ENCODE measurements at places on chromosomes 11 and 22.

DNA sequence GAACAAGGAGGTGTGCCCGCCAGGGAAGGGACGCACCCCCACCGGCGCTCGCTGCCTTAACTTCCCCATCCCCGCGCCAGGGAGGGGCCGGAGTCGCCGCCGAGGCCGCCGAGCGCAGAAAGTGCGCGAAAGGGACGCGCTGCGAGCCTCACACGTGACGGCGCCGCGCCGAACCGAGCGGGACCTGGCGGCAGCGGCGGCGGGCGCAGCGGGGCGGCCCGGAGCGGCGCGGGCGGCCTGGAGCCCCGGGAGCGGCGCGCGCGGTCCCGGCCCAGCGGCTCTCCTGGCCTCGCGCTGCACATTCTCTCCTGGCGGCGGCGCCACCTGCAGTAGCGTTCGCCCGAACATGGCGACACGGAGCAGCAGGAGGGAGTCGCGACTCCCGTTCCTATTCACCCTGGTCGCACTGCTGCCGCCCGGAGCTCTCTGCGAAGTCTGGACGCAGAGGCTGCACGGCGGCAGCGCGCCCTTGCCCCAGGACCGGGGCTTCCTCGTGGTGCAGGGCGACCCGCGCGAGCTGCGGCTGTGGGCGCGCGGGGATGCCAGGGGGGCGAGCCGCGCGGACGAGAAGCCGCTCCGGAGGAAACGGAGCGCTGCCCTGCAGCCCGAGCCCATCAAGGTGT lies at the start of gene SORL1:
TSS of gene SORL1 (plus strand) at position 329 of the 623 bp plus-strand sequence. CDS start at position 347, 18 bp downstream.
- DNase-seq, result peak; percentile 61

DNA sequence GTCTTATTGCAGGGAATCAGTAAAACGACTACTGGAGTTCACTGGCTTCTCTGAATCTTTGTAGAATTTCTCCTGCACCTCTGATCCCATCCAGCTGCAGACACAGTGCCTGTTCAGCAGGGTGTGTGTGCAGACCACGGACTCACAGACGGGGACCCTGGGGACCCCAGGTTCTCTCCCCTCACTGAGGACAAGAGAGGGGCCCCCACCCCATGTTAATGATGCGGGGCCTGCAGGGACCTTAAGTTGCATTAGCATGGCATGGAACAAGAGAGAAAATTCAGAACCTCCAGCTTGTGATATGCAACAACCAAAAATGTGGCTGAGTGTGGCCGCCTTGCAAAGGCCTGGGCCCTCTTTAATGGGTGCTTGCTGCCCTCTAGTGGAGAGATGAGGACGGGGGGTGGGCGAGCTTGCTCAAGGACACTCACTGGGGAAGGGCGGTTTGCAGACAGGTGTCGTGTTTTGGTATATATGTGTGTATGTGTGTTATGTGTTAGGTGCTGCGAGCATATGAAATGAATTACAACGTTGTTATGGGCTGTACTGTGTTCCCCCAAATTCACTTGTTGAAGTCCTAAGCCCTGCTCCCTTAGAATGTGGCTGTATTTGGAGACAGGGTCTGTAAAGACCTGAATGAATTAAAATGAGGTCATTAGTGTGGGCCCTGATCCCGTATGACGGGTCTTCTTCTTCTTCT lies 84.4 kb upstream of the SEPTIN5 start:
- DNase-seq, result peak; percentile 80

DNA sequence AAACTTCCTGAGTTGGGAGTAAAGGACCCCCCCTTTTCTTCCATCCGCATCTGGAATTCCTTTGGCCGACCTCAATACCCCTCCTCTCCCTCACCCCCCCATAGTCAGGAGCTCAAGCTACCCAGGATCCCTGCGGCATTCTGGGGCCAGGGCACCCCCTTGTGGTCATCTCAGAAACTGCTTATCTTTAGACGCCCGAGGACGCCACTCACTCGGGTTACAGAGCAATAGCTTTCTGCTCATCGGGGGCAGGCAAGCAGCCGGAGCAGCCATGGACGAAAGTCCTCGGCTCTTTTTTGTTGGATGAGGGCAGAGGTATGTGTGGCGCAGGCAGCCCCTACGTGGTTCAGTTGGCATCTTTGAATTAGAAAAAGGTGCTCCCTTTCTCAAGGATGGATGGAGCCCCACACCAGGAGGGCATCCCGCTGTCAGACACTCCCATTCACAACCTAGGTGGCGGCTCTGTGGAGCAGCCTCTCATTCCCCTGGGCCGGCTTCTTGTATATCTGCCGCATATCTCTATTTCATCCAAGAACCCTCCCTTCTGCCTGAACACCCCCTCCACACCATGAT lies 2.3 kb downstream of the C1QTNF5 start:
- peak; percentile 61 for DNase-seq

DNA sequence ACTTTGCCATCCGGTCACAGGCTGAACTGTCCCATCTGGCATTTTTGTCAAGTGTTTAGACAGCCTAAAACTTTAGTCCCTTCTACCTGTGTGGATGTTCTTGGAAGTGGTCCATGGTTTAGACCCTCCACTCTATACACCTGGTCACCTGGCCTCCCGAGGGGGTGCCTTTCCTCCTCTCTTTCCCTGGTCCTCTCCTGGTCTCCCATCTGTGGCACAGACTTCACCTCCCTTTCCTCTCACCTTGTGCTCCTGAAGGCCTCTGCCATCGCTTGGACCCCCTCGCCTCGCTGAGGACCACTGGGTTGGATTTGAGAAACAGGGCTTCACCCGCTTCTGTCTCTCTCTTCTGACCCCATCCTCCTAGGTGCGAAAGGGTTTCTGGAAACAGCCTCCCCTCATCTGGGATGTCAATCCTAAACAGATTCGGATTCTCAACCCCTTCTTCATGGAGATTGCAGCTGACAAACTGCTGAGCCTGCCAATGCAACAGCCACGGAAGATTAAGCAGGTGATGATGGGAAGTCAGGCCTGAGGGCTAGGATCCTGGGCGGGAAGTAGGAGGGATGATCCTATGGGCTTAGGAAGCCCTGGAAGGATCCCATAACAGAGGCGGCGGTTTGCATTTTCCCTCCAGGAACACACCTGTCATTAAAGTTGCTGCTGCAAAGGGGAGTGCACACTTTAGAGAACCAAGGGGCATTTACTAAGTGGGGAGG lies 53.6 kb downstream of the ST3GAL4 start:
- DNase-seq, result no peak
